Right cardiac atrium (tissue), 5 donors: ENCODE measurements at places on chromosomes 7 and 10. TPM values are rescaled to one million over a fixed set of nuclear protein-coding genes. Genes with fewer than 3 reads are reported as not detected.

The FEZF1 gene
- total RNA-seq, result not detected

DNA sequence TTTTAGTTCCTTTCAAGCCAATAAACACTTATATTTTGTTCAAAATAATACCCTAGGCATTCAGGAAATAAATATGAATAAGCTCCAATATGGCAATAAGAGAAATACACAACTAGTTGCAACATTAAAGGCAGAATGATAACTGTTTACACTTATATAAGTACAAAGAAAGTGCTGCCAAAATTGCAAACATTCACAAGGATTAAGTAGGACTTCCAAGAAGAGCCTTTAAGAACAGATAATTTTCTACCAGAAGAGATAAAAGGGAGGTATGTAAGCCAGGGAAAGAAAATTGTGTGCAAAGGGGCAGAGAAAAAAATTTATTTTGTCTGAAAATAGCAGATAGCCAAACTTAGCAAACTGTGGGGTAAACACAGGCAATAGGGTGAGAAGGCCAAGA lies 83.8 kb downstream of the CTNNA3 start:
- no peak for DNase-seq

The LRMDA gene
- 62.4 TPM for total RNA-seq

GRCh38 chr10:79933961-79934360 lies 14.9 kb downstream of the SFTPD start:
- no peak for DNase-seq

GRCh38 chr7:106679153-106679931 lies 18.4 kb upstream of the CCDC71L start:
- DNase-seq, result no peak

DNA sequence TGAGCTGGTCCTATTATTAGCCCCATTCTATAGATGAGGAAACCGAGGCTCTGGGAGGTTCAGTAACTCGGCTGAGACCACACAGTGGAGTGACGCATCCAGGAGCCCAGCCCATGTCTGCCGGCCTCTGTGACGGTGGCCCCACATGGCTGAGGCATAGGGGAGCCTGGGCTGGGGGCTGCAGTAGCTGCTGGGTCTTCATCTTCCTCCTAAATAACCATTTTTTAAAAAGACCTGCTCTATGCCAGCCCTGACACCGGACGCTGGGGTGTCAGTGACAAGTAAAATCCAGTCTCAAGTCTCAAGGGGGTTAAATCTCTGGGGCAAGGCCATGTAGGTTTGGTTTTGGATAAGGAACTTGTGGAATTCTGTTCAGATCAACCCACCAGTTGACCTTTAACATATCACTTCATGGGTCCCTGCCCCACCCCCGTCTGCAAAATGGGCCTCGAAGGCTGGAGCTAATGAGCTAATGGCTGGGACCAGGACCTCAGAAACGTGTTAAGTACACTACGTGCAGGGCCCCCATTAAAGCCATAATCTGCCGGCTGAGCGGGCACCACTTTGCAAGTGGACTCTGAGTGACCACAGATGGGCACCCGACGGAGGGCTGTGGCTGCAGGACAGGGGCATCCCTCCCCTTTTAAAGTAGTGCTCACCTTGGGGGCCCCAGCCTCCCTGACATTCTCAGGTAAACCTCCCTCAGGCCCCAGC lies 136.5 kb upstream of the UNC5B start:
- DNase-seq, result peak; percentile 17

GRCh38 chr7:5354460-5355232 lies 69.0 kb downstream of the TNRC18 start:
- peak; percentile 84 for DNase-seq
